ENCODE measurements at places on chromosomes 13 and 19. TPM values are rescaled to one million over a fixed set of nuclear protein-coding genes. Genes with fewer than 3 reads are reported as not detected.

ZNF443 gene
- 0.52 TPM for polyA plus RNA-seq

RNF17 gene
- polyA plus RNA-seq: 0.03 TPM

LRP3 gene
- 25.7 TPM for polyA plus RNA-seq

DCT gene
- not detected for polyA plus RNA-seq

F10 gene
- 19.5 TPM for polyA plus RNA-seq

KLK11 gene
- not detected for polyA plus RNA-seq

C5AR1 gene
- 1.0 TPM for polyA plus RNA-seq

EFNA2 gene
- polyA plus RNA-seq: not detected

CYP2A7 gene
- polyA plus RNA-seq: not detected

PSENEN gene
- 59.1 TPM for polyA plus RNA-seq

- DNase-seq: no peak
Measured at GRCh38 chr13:69935043-69935442, 172.6 kb upstream of the ATXN8OS start.

DNA sequence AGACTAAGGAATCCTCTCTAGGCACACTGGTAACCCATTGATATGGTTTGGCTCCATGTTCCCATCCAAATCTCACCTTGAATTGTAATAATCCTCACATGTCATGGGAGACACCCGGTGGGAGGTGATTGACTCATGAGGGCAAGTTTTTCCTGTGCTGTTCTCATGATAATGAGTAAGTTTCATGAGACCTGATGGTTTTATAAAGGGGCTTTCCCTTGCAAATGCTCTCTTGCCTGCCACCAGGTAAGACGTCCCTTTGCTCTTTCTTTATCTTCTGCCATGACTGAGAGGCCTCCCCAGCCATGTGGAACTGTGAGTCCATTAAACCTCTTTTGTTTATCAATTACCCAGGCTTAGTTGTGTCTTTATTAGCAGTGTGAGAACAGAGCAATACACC lies 81.4 kb upstream of the GPC6 start:
- DNase-seq: no peak

DNA sequence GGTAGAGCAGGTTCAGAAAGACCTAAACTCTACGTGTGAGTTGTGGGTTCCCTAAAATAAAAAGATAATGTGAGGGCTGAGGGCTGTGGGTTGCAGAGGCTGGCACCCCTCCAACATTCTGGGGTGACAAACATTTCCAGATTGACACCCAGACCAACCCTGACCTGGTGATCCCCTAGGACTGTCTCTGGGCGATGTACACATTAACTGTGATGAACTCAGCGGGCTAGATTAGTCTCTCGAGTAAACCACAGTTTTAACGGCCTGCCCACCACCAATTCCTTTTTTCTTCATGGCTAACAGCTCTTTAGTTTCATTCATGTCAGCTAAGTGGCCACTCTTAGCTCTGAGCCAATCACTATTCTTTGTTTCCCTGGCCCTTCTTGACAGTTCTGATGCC lies 24.8 kb downstream of the SIAH3 start:
- DNase-seq: no peak

DNA sequence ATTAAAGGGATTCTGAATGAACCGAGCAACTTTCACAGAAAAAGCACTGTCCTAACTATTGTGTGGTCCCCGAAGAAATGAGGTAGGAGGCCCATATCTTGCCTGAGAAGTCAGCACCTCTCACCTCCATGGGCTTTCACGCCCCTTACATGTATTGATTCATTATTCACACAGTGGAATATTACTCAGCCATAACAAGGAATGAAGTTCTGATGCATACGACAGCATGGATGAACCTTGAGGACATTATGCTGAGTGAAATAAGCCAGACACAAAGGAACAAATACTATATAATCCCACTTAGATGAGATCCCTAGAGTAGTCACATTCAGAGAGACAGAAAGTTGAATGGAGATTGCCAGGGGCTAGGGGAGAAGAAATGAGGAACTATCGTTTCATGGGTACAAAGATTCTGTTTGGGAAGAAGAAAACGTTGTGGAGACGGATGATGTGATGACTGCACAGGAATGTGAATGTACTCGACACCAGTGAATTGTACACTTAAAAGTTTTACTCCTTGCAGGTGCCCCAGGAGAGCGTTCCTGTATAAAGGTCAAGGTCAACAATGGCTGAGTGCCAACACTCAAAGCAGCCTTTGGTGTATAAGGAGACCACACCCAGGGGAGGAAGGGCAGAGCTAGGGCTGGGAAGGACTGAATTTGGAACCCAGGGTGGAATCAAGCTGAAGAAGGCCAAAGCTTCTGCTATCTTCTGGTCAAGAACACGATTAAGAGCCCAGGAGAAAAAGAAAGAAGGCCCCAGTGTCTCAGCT lies 22.5 kb downstream of the ZIC5 start:
- DNase-seq: no peak

- DNase-seq: peak; percentile 91
Measured at GRCh38 chr13:101474419-101474957, 22.0 kb downstream of the ITGBL1 start.

DNA sequence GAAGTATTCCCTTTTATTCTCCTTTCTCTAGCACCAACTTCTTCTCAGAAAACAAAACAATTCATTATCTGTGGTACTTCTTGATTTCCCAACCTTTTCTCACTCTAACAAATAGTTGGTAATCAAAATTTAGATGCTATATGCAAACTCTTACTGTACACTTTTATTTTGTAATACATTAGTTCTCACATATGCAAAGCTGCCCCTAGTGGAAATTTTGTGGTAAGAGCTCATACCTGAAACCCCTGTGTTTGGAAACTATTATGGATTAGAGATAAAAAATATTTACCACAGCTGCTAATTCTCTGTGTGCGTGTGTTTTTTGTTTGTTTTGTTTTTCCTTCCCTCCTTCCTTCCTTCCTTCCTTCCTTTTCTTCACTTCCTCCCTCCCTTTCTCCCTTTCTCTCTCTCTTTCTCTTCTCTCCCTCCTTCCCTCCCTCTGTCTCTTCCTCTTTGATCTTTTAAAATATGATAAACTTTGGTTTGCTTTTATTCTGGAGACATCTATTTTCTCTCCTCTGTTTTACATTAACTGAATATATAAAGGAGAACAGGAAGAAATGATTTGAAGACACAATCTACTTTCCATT lies 537.4 kb downstream of the SLITRK6 start:
- peak; percentile 12 for DNase-seq

DNA sequence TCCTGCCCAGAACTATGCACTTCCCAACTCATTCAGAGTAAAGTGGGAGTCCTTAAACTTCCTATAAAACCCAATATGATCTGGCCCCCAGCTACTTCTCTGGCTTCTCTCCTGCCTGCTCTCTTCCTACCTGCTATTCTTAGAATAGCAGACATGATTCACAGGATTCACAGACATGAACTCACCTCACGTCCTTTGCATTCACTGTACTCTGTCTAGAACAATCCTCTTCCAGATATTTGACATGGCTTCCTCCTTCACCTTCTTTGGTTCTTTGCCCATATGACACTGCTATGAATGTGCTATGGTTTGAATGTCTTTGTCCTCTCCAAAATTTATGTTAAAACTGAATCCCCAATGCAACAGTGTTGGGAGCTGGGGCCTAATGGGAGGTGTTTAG lies 154.9 kb downstream of the UGGT2 start:
- DNase-seq: no peak

DNA sequence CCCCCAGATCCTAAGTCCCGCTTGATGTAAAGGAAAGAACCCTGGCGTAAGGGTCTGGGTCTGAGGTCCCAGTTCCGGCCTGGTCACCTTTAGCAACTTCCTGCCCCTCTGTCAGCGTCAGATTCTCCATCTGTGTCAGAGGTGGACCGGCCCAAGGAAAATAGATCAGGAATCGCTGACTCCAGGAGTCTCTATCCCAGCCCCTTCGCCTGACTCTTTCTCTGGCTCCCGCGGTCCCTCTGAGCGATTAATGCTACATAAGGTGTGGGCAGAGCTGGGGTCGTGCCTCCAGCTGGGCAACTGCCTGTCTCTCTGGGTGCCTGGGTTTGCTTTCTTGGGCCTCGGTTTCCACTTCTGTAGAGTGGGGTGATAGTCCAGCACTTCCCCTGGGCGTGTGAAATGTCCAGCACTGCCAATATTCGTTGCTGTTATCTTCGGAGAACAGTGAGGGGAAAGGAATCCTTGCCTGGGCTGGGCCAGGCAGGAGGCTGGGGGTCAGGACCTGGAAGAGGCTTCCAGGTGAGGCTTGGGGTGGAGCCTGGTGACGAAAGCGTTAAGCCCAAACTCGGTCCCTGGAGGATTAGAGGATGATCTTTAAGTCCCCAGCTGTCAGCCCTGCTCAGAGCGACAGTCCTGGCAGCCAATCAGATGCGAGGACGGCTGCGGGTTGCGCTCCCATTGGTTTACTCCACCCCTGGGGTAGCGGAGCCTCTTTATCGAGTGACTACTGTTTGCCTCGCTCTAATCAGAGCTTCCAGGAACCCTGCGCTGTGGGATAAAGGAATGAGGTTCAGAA lies 767 bp downstream of the ABCA7 start:
- peak; percentile 93 for DNase-seq

DNA sequence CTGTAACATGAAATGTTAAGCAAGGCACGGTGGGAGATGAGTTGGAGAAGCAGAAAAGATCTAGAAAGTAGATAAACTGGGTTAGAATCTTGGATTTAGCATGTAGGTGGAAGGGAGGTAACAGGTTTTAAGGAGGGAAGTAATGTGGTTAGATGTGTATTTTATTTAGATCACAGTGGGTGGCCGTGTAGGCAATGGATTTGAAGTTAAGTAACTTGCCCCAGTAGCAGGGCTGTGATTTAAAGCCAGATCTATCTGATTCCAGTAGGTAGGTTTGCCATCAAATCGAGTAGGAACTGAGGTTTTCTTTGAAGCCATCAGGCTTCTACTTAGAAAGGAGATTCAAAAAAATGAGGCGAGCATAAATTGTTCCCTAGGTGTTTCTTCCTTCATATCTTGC lies 50.6 kb upstream of the IL17D start:
- no peak for DNase-seq

DNA sequence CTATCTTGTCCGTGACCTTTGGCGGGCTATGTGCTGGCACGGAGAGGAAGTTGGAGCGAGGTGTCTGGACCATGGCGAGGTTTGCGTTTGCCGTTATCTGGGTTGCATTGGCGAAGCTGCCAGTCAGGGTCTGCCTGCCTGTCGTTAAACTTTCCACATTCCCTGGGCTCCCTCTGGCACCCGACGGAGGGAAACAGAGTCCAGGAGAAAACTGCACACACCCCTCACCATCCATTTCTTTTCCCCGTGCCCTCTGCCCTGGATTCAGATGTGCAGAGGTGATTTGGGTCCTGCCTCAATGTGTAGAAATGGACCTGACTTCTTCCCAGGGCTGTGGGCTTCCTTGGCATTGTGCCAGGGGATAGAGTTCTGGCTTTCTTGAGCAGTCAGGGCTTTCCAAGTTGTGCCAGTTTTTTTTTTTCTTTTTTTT lies 142.4 kb downstream of the URI1 start:
- DNase-seq: no peak

DNA sequence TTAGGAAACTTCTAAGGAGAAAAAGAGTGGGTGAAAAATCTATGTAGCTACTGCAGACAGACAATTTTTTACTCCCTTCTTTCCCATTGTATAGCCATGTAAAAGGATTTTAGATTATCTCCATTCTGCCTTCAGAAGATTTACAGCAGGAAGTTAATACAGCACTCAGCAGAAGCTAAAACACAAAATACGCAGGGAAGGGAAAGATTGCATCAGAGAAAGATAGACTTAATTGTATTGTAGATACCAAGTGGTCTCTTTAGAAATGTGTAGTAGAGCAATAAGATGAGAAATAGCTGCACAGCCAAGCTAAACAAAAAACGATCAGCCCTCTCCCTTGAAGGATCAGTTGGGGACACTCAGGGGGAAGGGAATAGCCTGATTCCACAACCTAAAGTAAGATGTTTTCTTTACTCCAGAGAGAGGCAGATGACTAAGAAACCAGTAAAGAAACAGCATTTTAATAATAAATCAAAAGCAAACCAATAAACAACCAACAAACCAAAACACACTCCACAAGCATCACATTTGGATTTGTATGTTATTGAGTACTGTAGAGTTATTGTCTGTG lies 236.7 kb upstream of the SLITRK1 start:
- DNase-seq: no peak

DNA sequence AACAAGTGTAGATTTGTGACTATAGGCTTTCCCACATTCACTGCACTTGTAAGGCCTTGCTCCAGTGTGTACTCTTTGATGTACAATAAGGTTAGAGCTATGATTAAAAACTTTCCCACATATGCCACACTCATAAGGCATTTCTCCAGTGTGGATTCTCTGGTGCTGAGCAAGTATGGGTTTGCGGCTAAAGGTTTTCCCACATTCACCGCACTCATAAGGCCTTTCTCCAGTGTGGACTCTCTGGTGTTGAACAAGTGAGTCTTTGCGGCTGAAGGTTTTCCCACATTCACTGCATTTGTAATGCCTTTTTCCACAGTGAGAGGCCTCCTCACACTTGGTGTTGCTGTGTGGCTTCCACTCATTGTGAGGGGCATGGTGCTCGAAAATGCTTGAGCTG lies 3.7 kb downstream of the ZNF772 start:
- no peak for DNase-seq

- DNase-seq: peak; percentile 45
Measured at GRCh38 chr13:49585220-49586157, at the start of gene RCBTB1. TSS of gene RCBTB1 (minus strand) at chr13:49585558. CDS start at chr13:49567279, 18,279 bp downstream.

DNA sequence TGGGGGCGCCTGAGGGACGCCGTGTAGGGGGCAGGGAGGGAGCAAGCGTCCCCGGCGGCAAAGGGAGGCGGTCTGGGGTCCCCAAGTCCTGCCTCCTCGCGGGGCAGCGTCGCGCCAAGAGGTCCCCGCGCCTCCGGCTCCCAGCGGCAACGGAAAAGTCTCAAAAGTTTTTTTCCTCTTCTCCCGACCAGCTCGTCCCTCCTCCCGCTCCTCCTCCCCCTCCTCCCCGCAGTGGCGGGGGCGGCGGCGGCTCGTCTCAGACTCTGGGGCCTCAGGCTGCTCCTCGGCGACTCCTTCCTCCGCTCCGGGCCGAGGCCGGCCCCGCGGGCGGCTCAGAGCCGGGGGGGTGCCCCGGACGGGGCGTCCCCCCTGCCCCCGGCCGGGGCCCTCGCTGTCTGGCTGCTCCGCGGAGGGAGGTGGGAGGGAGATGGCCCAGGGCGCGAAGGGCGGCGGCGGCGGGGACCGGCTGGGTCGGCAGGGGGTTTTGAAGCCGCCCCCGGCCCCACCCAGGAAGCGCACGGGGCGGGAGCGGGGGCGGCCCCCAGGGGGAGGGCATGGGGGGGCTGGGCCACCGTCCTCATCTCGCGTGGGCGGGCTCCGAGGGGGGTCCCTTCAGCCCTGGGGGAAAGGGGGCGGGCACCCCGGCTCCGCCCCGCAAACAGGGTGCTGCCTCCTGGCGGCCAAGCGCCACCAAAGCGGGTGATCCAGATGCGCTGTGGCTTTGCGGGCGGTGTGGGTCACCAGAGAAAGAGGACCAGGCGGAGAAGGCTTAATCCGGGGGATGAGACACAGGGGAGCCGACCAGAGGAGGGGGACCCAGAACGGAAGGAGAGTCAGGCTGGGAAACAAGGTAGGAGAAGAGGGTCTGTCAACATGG lies at the start of gene TGFB1:
TGFB1 (minus strand) TSS at position 457 of the 877 bp plus-strand sequence. CDS start 878 bp downstream, outside the sequence.
- peak; percentile 87 for DNase-seq

GRCh38 chr19:45809643-45810159 lies 5.4 kb downstream of the RSPH6A start:
- DNase-seq: peak; percentile 83

- no peak for DNase-seq
Measured at GRCh38 chr19:46000491-46001246, 5.4 kb downstream of the CCDC61 start.

All from IMR-90 (cell line).